ENCODE measurements at places on chromosomes 12 and 14.

- DNase-seq = no peak
These were observed 10.9 kb upstream of the HVCN1 start for GRCh38 chr12:110699591-110700445.

- no peak for DNase-seq
These were observed 165.0 kb downstream of the GRIN2B start for GRCh38 chr12:13816394-13816793.

DNA sequence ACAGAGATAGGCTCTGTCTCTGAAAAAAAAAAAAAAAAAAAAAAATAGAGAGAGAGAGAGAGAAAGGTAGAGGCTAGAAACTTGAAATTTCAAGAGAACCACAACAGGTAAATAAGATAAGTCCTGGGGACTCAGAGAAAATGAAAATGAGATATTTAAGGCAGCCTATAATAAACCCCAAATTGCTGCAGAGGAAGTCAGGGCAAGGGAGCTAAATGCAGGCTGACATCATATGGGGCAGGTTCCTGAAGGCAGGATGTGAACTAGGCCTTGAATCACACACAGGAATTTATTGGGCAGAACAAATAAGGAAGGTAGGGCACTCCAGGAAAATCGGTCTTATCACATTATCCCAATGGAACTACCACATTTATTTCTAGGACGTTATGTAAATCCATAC is 54.9 kb upstream of the NUDT4 start:
- no peak for DNase-seq

DNA sequence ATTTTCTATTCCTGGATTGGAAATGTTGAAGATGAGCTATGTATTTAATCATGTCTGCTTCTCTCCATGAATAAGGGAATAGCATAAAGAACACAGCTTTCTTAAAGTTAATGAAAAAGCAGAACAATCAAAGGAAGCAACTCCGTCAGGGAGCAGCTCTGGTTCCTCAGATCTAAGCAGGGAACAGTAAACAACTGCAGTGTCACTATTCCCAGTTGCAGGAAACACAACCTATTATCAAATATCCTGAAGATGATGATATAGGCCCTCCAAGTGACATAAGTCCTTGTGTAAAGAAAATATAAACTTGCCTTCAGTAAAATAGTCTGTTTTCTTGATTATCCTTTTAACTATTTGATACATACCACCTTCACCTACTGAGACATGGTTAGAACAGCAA is 228.1 kb downstream of the KCNC2 start:
- DNase-seq = no peak

GRCh38 chr12:100823963-100824362 is 29.4 kb downstream of the ANO4 start:
- DNase-seq = no peak

- no peak for DNase-seq
These were observed 581 bp downstream of the PAPOLA start for GRCh38 chr14:96502621-96503305.

DNA sequence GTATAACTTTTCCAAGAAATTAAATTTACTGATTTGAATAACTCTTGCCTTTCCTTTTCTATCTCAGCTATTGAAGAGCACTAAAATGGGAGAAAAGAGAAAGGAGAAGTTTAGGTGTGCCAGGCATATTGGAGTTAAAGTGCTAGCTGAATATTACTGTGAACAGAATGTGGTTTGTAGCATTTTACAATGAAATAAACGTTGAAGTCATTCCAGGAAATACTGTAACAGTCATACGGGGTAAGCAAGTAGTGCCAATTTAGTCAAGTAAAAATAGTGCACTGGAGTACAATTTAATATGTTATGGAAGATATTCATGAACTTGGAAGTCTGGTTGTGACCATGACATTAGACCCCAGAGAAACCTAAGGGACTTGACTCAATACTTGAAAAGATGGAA is 62.1 kb downstream of the E2F7 start:
- DNase-seq = no peak

- DNase-seq = no peak
These were observed 56.4 kb downstream of the IFT81 start for GRCh38 chr12:110180591-110181005.

- DNase-seq = no peak
These were observed 218.9 kb downstream of the LRFN5 start for GRCh38 chr14:41825622-41826021.

DNA sequence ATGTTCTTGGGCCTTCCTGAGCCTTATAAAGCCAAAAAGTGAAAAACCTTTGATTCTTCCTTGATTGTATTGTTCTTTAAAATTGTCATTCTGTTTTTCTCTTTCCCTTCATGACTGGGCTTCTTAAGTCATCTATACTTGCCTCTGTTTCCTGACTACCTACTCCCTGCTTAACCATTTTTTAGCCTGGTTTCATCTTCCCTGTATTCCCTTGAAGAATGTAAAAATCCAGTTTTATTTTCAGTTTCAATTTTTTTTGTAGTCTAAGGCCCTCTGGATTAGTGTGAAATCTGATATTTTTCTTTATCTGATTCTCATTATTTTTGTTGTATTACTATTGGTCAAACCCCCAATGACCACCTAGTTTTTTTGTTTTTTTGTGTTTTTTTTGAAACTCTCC is 46.3 kb downstream of the APAF1 start:
- DNase-seq = no peak

GRCh38 chr12:63093084-63093483 is 57.9 kb downstream of the AVPR1A start:
- no peak for DNase-seq

DNA sequence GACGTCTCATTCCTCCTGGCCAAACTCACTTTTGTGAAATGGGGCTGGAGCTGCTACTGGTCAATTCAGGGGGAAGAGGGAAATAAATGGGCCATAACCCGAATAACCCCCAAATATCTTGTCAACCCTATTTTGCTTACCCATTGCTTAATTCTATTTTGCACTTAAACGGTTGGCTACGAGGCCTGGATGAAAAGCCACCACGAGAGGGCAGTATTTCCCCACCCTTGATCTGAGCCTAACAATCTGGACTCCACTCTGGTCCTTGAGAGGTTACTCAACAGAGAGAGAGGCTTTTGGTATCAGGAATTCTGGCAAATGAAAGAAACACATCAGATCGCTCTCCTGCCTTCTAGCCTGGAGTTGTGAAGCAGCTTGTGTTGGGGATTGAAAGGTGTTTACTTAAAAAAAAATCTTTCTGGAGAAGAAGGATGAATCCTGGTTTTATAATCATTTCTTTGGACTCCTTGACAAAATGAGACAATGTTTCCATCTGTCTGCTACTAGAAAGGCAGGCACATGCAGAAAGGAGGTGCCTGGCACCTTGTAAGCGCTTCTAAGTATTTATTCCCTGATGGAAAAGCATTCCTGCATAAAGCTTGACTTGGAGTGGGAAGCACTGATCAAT is 22.4 kb upstream of the FBXO21 start:
- DNase-seq = peak; percentile 38

DNA sequence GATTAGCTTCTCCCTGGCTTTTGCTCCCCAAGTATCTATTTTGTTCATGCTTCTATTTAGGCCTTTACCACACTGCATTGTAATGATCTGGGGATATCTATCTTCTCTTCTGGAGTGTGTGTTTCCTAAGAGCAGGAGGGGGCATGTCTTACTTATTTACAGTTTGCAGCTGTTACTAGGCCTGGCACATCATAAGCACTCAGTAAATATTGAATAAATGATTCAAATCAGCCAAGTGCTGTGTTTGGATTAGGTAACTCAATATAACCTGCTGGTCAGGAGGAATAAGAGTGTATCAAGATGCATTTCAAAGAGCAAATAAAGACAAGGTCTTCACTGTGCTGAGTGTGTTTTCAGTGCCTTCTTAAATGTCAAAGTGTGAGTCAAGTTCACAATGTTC is 186.1 kb downstream of the FOXG1 start:
- DNase-seq = no peak

DNA sequence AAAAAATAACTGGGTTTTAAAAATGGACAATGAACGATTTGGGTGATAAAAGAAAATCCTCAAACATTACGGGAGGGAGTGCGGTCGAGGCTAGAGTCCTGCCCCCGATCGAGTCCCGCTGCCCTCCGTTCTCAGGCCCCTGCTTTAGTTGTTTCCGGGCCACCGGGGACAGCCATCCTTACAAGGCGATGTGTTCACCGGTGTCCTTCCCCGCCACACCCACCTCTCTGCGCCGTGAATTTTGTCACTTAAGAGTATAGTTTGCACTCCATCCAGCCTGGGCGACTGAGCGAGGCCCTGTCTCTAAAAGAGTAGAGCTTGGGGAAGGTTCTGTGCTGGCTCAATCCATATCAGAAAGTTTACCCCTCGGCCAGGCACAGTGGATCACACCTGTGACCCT is 2.9 kb downstream of the ULK1 start:
- DNase-seq = no peak

Data from activated CD4-positive, CD25-positive, alpha-beta regulatory T cell treated with anti-CD3 and anti-CD28 coated beads, Interleukin-2, amount 50 U/mL, for 16 hours (primary cell).